ENCODE measurements at places on chromosomes 3 and 15.

DNA sequence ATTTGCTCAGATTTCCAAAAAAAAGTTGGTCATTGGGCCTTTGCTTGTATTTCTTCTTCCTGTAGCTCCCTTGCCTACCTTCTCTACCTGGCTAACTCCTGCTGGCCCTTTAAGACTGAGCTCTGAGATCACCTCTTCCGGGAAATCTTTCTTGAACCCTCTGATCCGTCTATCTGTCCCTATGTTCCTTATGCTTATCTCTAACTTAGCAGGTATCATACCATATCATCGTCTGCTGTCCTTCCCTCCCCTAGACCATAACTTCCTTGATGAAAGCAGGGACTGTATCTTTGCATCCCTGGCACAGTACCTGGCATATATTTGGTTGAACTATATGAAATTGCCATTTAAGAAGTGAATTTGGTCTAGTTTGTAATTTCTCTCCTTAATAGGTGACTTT lies 42.3 kb downstream of the PDE8A start:
- H3K36me3 ChIP-seq, result no peaks in the 10 kb centered on the region
- no peak overlapping the region for H3K4me3 ChIP-seq
- DNase-seq, result no peak
- H3K27me3 ChIP-seq, result no peaks in the 10 kb centered on the region
- H3K4me1 ChIP-seq, result peaks cover 13% of the 10 kb centered on the region

- H3K4me1 ChIP-seq, result no peaks in the 10 kb centered on the region
- DNase-seq, result no peak
- 0 out of 2 replicates have a peak, but pooled peaks cover 4% of the 10 kb centered on the region for H3K36me3 ChIP-seq
- H3K27me3 ChIP-seq, result no peaks in the 10 kb centered on the region
Measured at GRCh38 chr3:72782521-72782920, 65.7 kb downstream of the SHQ1 start.

- no peak for DNase-seq
- H3K36me3 ChIP-seq, result peaks cover 7% of the 10 kb centered on the region
- H3K27me3 ChIP-seq, result no peaks in the 10 kb centered on the region
Measured at GRCh38 chr15:22890296-22890695, 51.8 kb downstream of the NIPA2 start.

- no peak for DNase-seq
- H3K36me3 ChIP-seq, result no peaks in the 10 kb centered on the region
- H3K4me3 ChIP-seq, result no peak overlapping the region
- H3K27ac ChIP-seq, result no peak overlapping the region
- H3K4me1 ChIP-seq, result peaks cover 21% of the 10 kb centered on the region
Measured at GRCh38 chr15:49827311-49827710, 206.5 kb downstream of the DTWD1 start.

GRCh38 chr15:72037321-72037720 lies 80.6 kb downstream of the MYO9A start:
- no peak for DNase-seq
- H3K4me1 ChIP-seq, result peaks cover 14% of the 10 kb centered on the region
- H3K27me3 ChIP-seq, result no peaks in the 10 kb centered on the region
- H3K36me3 ChIP-seq, result no peaks in the 10 kb centered on the region

- no peaks in the 10 kb centered on the region for H3K27me3 ChIP-seq
- peaks cover 7% of the 10 kb centered on the region for H3K36me3 ChIP-seq
- DNase-seq, result no peak
- no peak overlapping the region for H3K27ac ChIP-seq
Measured at GRCh38 chr3:15289661-15290060, 42.7 kb downstream of the SH3BP5 start.

DNA sequence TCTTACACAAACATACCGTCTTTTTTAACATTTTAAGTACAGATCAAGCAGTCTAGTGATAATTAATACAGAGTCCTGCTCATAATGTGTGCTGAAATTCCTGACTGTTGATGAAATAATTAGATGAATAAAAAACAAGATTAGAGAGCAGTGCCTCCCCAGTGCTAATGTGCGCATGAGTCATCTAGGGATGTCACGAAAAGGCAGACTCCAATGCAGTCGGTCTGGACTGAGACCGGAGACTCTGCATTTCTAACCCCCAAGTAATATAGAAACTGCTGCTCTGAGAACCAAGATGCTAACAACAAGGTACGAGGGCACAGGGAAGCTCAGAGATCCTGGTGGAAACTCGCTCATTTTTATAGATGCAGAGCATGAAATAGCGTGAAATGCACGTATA lies 61.4 kb downstream of the COL8A1 start:
- H3K4me1 ChIP-seq, result peaks cover 33% of the 10 kb centered on the region
- H3K27ac ChIP-seq, result peak overlapping the region; percentile 34
- H3K27me3 ChIP-seq, result no peaks in the 10 kb centered on the region

- H3K27ac ChIP-seq, result no peak overlapping the region
- H3K36me3 ChIP-seq, result no peaks in the 10 kb centered on the region
- H3K4me3 ChIP-seq, result peak overlapping the region; percentile 60
- DNase-seq, result peak; percentile 68
Measured at GRCh38 chr15:96321639-96322535, 8.6 kb upstream of the NR2F2 start.

GRCh38 chr15:72936237-72936636 lies 116.0 kb upstream of the NEO1 start:
- no peak overlapping the region for H3K4me3 ChIP-seq
- H3K4me1 ChIP-seq, result no peaks in the 10 kb centered on the region
- H3K27ac ChIP-seq, result no peak overlapping the region
- DNase-seq, result no peak
- H3K27me3 ChIP-seq, result no peaks in the 10 kb centered on the region

GRCh38 chr15:90686435-90687218 lies 30.5 kb upstream of the BLM start:
- no peaks in the 10 kb centered on the region for H3K36me3 ChIP-seq
- DNase-seq, result no peak
- no peak overlapping the region for H3K4me3 ChIP-seq
- peaks cover 5% of the 10 kb centered on the region for H3K4me1 ChIP-seq
- no peaks in the 10 kb centered on the region for H3K27me3 ChIP-seq
- H3K27ac ChIP-seq, result no peak overlapping the region

GRCh38 chr3:192122832-192123594 lies 604.3 kb downstream of the FGF12 start:
- no peak overlapping the region for H3K4me3 ChIP-seq
- no peaks in the 10 kb centered on the region for H3K36me3 ChIP-seq
- no peak for DNase-seq
- no peak overlapping the region for H3K27ac ChIP-seq

DNA sequence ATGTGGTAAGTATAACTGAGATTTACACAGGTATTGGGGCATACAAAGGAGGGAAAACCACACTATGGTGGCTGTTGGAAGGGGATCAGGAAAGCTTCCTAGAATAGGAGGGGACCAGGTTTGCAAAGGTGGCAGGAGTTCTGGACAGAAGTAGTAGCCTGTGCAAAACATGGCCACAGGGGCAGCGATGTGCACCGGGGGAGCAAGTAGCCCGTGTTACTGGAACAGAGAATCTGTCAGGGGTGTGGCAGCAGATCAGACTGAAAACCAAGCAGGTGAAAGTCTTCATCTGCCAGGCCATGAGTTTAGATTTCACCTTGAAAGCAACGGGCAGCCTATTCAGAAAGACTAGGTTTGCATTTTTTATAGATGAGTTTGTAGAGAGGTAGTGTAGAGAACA lies 182.3 kb upstream of the LPP start:
- H3K4me3 ChIP-seq, result no peak overlapping the region
- DNase-seq, result no peak
- H3K27ac ChIP-seq, result no peak overlapping the region
- H3K4me1 ChIP-seq, result peaks cover 28% of the 10 kb centered on the region
- no peaks in the 10 kb centered on the region for H3K36me3 ChIP-seq

GRCh38 chr3:146889626-146890025 lies 284.5 kb upstream of the PLSCR5 start:
- H3K27ac ChIP-seq, result no peak overlapping the region
- no peak overlapping the region for H3K4me3 ChIP-seq

GRCh38 chr3:192481638-192482037 lies 245.7 kb downstream of the FGF12 start:
- H3K27ac ChIP-seq, result no peak overlapping the region
- H3K4me1 ChIP-seq, result peaks cover 10% of the 10 kb centered on the region
- H3K36me3 ChIP-seq, result no peaks in the 10 kb centered on the region
- no peaks in the 10 kb centered on the region for H3K27me3 ChIP-seq
- DNase-seq, result peak; percentile 61
- no peak overlapping the region for H3K4me3 ChIP-seq

DNA sequence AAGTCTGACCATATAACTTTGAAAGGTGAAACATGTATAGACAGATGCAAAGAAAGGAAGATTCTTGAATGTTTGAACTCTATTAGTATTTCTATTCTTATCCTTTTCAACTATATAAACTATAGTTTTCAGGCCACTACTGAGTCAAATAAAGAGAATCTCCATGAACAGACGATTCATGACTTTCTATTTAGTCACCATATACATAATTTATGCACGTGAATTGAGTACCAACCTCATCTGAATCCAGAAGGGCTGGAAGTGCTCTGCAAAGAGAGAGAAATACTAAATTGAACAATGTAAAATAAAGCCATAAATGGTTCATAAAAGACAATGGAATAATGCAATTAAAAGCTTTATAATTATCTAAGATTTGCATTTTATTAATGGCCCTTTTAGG lies 9.5 kb upstream of the VPS39 start:
- H3K4me1 ChIP-seq, result no peaks in the 10 kb centered on the region
- H3K4me3 ChIP-seq, result no peak overlapping the region
- H3K27me3 ChIP-seq, result no peaks in the 10 kb centered on the region
- DNase-seq, result no peak
- H3K36me3 ChIP-seq, result peaks cover 68% of the 10 kb centered on the region
- no peak overlapping the region for H3K27ac ChIP-seq

DNA sequence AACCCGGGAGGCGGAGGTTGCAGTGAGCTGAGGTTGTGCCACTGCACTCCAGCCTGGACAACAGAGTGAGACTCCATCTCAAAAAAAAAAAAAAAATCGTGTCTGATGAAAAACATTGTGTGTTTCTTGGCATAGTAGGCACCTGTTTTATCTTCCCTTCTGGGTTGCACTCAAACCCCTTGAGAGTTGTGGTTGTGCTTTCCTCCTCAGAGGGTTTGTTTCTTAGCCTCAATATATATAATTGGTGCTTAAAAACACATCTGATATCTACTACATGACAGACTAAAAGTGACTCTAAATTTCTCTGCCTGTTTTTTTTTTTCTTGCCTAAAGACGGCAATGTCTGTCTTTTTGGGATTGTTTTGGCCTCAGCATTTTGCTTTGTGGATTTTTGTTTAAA lies 7.6 kb downstream of the NR1D2 start:
- peaks cover 13% of the 10 kb centered on the region for H3K36me3 ChIP-seq
- H3K27me3 ChIP-seq, result no peaks in the 10 kb centered on the region
- no peak overlapping the region for H3K4me3 ChIP-seq
- H3K27ac ChIP-seq, result no peak overlapping the region
- no peak for DNase-seq

- peak overlapping the region; percentile 33 for H3K4me3 ChIP-seq
- H3K4me1 ChIP-seq, result peaks cover 69% of the 10 kb centered on the region
- H3K27me3 ChIP-seq, result no peaks in the 10 kb centered on the region
- peaks cover 6% of the 10 kb centered on the region for H3K36me3 ChIP-seq
Measured at GRCh38 chr3:81744366-81744765, 17.1 kb downstream of the GBE1 start.

GRCh38 chr3:47890126-47890827 lies 87.3 kb downstream of the DHX30 start:
- no peak overlapping the region for H3K27ac ChIP-seq
- peaks cover 4% of the 10 kb centered on the region for H3K4me1 ChIP-seq
- no peak for DNase-seq
- H3K27me3 ChIP-seq, result no peaks in the 10 kb centered on the region
- H3K4me3 ChIP-seq, result no peak overlapping the region
- peaks cover 42% of the 10 kb centered on the region for H3K36me3 ChIP-seq

GRCh38 chr3:115127208-115127607 lies 19.9 kb downstream of the ZBTB20 start:
- H3K4me1 ChIP-seq, result no peaks in the 10 kb centered on the region
- no peak for DNase-seq
- no peak overlapping the region for H3K4me3 ChIP-seq
- no peak overlapping the region for H3K27ac ChIP-seq

DNA sequence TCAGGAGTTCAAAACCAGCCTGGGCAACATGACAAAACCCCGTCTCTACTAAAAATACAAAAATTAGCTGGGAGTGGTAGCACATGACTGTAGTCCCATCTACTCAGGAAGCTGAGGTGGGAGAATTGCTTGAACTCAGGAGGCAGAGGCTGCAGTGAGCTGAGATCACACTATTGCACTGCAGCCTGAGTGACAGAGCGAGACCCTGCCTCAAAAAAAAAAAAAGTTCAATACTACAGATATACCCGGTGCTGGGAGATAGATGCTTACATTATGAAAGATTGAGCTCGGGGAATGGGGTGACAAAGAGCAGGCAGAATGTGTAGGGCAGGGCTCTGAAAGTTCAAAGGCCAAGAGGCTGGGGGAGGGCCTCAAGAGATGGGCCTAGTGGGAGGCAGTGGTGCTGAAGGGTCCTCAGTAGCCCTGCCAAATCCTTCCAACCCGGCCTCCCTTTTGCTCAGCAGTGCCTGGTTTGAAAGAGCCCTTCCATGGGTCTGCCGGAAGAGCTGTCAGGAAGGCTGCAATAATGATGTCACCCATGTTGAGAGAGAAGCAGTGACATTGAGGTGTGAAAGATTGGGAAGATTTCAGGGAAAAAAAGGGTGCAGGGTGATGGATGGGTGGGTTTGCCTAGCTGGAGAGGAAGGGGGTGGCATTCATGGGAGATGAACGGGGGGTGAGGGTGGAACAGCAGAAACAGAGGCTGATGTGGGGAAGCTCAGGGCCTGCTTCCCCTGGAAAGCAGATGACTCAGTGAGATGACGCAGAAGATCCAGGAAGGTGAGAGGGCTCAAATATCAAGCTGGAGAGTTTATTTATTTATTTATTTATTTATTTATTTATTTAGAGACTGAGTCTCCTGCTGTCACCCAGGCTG lies 20.0 kb upstream of the IREB2 start:
- H3K36me3 ChIP-seq, result no peaks in the 10 kb centered on the region
- H3K4me1 ChIP-seq, result peaks cover 9% of the 10 kb centered on the region
- no peak overlapping the region for H3K4me3 ChIP-seq
- no peak overlapping the region for H3K27ac ChIP-seq
- no peak for DNase-seq

GRCh38 chr3:157533298-157534070 lies 30.3 kb upstream of the VEPH1 start:
- H3K36me3 ChIP-seq, result no peaks in the 10 kb centered on the region
- H3K4me3 ChIP-seq, result peak overlapping the region; percentile 70
- peak; percentile 86 for DNase-seq
- no peaks in the 10 kb centered on the region for H3K27me3 ChIP-seq

GRCh38 chr3:106349191-106349881 lies 480.5 kb upstream of the CBLB start:
- DNase-seq, result no peak
- no peaks in the 10 kb centered on the region for H3K27me3 ChIP-seq
- H3K4me3 ChIP-seq, result no peak overlapping the region
- H3K36me3 ChIP-seq, result no peaks in the 10 kb centered on the region
- no peak overlapping the region for H3K27ac ChIP-seq

- H3K36me3 ChIP-seq, result no peaks in the 10 kb centered on the region
- no peaks in the 10 kb centered on the region for H3K27me3 ChIP-seq
- no peak overlapping the region for H3K4me3 ChIP-seq
- H3K4me1 ChIP-seq, result peaks cover 6% of the 10 kb centered on the region
- H3K27ac ChIP-seq, result no peak overlapping the region
Measured at GRCh38 chr3:65723985-65724384, 314.7 kb downstream of the MAGI1 start.
